ENCODE measurements at places on chromosomes 12 and 14. TPM values are rescaled to one million over a fixed set of nuclear protein-coding genes. Genes with fewer than 3 reads are reported as not detected.

Gene FGF6
- total RNA-seq = not detected

Gene IFNG-AS1
- not detected for total RNA-seq

Gene LGMN
- total RNA-seq = 37.0 TPM

Gene KRT71
- not detected for total RNA-seq

Gene PAH
- total RNA-seq = not detected

- peak; percentile 27 for DNase-seq
- H3K4me3 ChIP-seq = peak overlapping the region; percentile 89
- H3K27me3 ChIP-seq = peaks cover 17% of the 10 kb centered on the region
- H3K27ac ChIP-seq = peak overlapping the region; percentile 89
Observed at GRCh38 chr12:122079033-122079531, 526 bp downstream of the MLXIP start.

- peak within 1 kb of the TSS; percentile 82 for H3K4me3 ChIP-seq
- DNase-seq = peak; percentile 64
- H3K4me1 ChIP-seq = peaks cover 21% of the 10 kb centered on the region
- H3K27ac ChIP-seq = no peak within 1 kb of the TSS
- H3K27me3 ChIP-seq = peaks cover 48% of the 10 kb centered on the region
Observed at GRCh38 chr12:21774358-21775132, at the start of gene KCNJ8. TSS of gene KCNJ8 (minus strand) at chr12:21774706. CDS start at chr12:21773616, 1,090 bp downstream.

DNA sequence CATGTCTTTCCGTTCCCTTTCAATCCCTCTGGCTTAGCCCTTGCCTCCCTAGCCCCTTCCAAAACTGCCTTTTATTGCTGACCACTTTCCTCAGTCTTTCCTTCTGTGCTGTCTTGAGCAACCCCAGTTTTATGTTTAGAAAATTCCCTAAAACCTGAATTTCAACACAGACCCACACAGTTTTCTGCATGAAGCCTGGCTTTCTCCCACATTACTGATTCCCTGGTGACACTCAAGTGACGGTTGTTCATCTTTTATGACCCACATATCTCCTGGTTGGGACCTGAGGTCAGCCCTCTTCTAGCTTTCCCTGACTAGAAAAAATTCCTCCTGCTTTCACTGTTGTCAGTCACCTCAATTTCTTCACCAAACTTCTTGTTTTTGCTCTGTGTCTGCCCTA lies 21.0 kb downstream of the FGD4 start:
- no peak overlapping the region for H3K4me3 ChIP-seq

GRCh38 chr14:78259831-78260230 lies 89.7 kb downstream of the NRXN3 start:
- no peaks in the 10 kb centered on the region for H3K36me3 ChIP-seq
- no peak overlapping the region for H3K27ac ChIP-seq
- no peak for DNase-seq
- H3K4me3 ChIP-seq = no peak overlapping the region
- H3K4me1 ChIP-seq = no peaks in the 10 kb centered on the region
- H3K27me3 ChIP-seq = peaks cover 51% of the 10 kb centered on the region

DNA sequence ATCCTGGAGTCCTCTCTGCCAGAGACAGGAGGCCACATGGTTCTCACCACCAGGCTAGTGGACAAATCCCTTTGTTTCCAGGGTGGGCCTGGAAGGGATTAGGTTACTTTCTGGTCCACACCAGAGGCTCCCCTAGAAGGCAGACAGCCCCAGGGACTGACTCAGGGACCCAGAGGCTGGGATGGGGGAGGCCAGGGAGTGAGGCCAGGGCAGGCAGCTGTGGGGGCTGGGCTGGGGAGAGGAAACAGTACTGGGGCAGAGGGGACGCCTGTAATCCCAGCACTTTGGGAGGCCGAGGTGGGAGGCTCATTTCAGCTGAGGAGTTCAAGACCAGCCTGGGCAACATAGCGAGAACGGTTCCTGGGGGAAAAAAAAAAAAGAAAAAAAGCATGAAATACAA lies 64.7 kb downstream of the TNFAIP2 start:
- peaks cover 13% of the 10 kb centered on the region for H3K4me1 ChIP-seq
- H3K27ac ChIP-seq = no peak overlapping the region
- no peak for DNase-seq
- H3K36me3 ChIP-seq = no peaks in the 10 kb centered on the region

- peaks cover 54% of the 10 kb centered on the region for H3K4me1 ChIP-seq
- H3K4me3 ChIP-seq = no peak overlapping the region
- DNase-seq = no peak
- H3K27me3 ChIP-seq = no peaks in the 10 kb centered on the region
- H3K27ac ChIP-seq = no peak overlapping the region
- peaks cover 6% of the 10 kb centered on the region for H3K36me3 ChIP-seq
Observed at GRCh38 chr14:31965071-31965734, 111.9 kb upstream of the ARHGAP5 start.

- H3K4me1 ChIP-seq = peaks cover 22% of the 10 kb centered on the region
- H3K4me3 ChIP-seq = no peak overlapping the region
- H3K36me3 ChIP-seq = no peaks in the 10 kb centered on the region
- DNase-seq = no peak
- no peaks in the 10 kb centered on the region for H3K27me3 ChIP-seq
Observed at GRCh38 chr14:90458536-90458935, 61.7 kb downstream of the CALM1 start.

DNA sequence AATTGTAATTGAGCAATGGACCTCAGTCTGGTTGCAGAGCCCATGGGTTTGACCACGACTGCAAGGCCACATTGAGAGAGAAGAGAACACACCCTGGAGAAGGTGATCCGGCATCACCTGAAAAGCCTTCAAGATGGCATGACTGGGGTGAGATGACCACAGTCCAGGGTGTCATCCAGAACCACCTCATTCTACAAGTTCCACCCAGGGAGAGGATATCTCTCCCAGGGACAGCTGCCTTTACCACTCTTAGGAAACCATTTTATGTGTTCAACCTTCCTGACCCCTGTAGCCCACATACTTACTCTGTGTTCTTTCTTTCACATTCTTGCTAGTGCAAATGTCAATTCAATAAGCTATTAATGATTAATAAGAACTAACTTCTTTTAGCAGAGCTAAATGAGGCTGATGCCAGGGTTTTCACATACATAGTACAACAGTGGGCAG lies 43.4 kb upstream of the CPM start:
- no peaks in the 10 kb centered on the region for H3K36me3 ChIP-seq
- no peaks in the 10 kb centered on the region for H3K27me3 ChIP-seq
- no peak overlapping the region for H3K4me3 ChIP-seq
- no peak overlapping the region for H3K27ac ChIP-seq
- DNase-seq = no peak
- peaks cover 32% of the 10 kb centered on the region for H3K4me1 ChIP-seq

DNA sequence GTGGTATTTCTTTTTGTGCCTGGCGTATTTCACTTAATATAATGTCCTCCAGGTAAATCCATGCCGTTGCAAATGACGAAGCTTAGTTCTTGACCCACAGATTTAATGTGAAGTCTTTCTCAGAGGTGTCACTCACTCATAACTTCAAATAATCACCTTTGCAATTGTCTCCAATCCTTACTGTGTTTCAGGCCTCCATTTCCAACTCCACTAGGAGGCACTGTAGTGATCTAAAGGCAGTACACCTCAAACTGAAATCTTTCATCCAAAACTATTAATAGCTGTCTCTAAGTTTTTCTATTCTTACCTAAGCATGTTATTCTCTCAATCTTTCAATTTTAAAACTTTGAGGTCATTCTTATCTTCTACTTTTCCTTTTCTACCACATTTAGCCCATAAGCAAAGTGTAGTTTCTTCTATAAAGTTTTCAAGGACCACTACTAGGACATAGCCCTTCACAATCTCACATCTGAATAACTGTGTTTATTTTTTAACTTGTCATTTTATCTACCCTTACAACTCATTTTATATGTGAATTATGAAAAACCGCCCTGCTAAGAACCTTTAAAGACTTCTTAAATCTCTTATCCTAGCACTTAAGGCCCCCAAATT lies 25.5 kb upstream of the FBXO34 start:
- no peak overlapping the region for H3K27ac ChIP-seq
- no peaks in the 10 kb centered on the region for H3K4me1 ChIP-seq
- no peaks in the 10 kb centered on the region for H3K36me3 ChIP-seq
- no peak for DNase-seq
- H3K4me3 ChIP-seq = no peak overlapping the region
- peaks cover 50% of the 10 kb centered on the region for H3K27me3 ChIP-seq

- H3K4me1 ChIP-seq = peaks cover 30% of the 10 kb centered on the region
- no peaks in the 10 kb centered on the region for H3K36me3 ChIP-seq
- no peak overlapping the region for H3K4me3 ChIP-seq
- H3K27ac ChIP-seq = no peak overlapping the region
- DNase-seq = no peak
Observed at GRCh38 chr12:12323591-12323990, 26.5 kb downstream of the MANSC1 start.

DNA sequence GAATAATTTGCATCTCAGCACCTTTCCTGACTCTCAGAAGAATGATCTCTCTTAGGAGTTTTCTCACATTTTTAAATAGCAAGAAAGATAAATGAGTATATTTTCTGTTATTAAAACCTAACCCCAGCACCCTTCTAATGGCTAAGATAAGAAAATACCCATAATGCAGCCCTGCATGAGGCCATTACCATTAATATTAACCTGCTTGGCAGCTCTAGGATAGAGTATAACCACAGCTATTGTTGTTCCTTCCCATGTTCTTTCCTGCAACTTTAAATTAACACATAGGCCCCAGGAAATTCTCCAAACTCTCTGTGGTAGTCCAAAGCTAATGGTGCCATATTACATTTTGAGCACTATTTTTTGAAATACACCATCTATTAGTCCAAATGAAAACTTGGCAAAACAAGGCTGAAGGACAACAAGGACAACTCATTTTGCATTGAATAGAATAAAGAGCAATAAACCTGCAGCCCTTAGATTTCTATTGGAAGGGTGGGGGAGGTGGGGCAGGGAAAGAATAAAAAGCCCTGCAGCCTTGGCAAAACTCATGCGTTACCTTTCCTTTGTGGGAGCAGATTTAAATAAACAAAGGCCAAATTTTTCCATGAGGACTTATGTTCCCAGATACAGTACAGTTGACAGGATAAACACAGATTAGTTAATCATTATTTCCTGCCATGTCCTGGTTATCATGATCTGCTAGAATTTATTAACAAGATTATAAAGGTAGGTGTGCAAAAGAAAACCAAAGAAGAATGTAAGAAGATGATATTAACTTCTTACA lies 46.9 kb downstream of the BTG1 start:
- no peaks in the 10 kb centered on the region for H3K27me3 ChIP-seq
- DNase-seq = no peak
- H3K4me3 ChIP-seq = no peak overlapping the region
- peaks cover 27% of the 10 kb centered on the region for H3K4me1 ChIP-seq
- H3K36me3 ChIP-seq = peaks cover 7% of the 10 kb centered on the region

GRCh38 chr12:130058926-130059472 lies 103.3 kb upstream of the FZD10 start:
- no peak overlapping the region for H3K27ac ChIP-seq
- no peak for DNase-seq
- no peaks in the 10 kb centered on the region for H3K36me3 ChIP-seq

- H3K4me3 ChIP-seq = no peak overlapping the region
- no peak overlapping the region for H3K27ac ChIP-seq
- H3K27me3 ChIP-seq = no peaks in the 10 kb centered on the region
- H3K36me3 ChIP-seq = no peaks in the 10 kb centered on the region
- DNase-seq = no peak
Observed at GRCh38 chr12:28121433-28121832, 68.8 kb upstream of the CCDC91 start.

DNA sequence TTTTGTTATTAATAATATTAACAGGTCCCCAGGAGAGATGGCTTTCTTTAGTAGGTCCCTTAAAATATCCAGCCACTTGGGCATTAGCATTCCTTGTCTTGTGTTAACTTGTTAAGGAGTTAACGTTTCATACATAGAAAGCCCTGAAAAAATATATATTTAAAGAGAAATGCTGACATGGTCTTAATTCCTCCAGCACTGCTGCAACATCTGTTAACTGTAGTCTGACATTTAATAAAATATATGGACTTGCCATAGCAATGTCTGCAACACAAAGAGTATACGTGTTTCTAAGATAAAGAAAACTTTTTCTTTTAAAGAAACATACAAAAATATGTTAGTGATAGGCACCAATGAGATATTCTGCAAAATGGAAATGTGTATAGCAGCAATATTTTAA lies 10.0 kb downstream of the SLC38A4 start:
- no peak for DNase-seq
- peaks cover 3% of the 10 kb centered on the region for H3K4me1 ChIP-seq

- no peak overlapping the region for H3K4me3 ChIP-seq
- no peaks in the 10 kb centered on the region for H3K36me3 ChIP-seq
Observed at GRCh38 chr12:112191840-112192321, 66.5 kb downstream of the TRAFD1 start.

- H3K4me1 ChIP-seq = no peaks in the 10 kb centered on the region
- H3K27ac ChIP-seq = no peak overlapping the region
- H3K4me3 ChIP-seq = no peak overlapping the region
- peaks cover 8% of the 10 kb centered on the region for H3K27me3 ChIP-seq
- no peaks in the 10 kb centered on the region for H3K36me3 ChIP-seq
Observed at GRCh38 chr14:103257211-103257962, 76.7 kb upstream of the EIF5 start.

DNA sequence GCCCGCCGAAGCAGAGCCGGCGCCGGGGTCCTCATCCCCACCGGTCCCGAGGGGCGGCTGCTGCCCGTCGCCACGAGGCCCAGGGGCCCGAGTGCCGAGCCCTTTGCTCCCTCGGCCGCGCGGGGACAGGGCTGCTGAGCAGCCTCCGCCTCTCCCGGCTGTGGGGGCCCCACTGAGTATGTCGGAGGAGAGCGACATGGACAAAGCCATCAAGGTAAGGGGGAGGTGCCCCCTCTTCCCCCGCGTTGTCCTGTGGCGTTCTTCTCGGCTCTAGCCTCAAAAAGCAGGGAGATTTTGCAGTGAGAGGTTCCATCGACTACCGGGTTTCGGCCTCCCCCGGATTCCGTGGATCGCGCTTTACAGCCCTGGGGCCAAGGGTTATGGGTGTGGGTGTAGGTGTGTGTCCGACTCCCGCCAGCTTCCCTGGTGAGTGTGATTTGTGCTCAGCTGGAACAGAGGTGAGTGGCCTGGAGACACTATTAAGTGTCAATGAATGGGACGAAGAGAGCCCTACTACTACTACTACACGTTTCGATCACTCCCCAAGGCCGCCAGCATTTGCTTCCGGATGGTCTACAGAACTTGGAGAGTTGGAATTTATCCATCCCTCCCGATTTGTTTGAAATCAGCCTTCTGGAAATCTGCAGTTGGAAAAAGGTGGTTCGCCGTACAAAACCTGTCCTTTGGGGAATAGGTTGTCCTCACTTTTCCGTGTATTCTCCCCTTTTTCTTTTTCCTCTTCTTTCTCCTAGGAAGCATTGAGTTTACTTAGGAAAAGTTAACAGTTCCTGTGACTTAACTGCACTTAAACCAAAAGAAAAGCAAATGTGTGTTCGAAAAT lies 748 bp downstream of the MAPKAPK5 start:
- DNase-seq = no peak
- peaks cover 23% of the 10 kb centered on the region for H3K36me3 ChIP-seq
- H3K27ac ChIP-seq = peak overlapping the region; percentile 99
- peak overlapping the region; percentile 98 for H3K4me3 ChIP-seq

- DNase-seq = no peak
- no peak overlapping the region for H3K27ac ChIP-seq
- no peak overlapping the region for H3K4me3 ChIP-seq
- no peaks in the 10 kb centered on the region for H3K27me3 ChIP-seq
- H3K4me1 ChIP-seq = peaks cover 20% of the 10 kb centered on the region
Observed at GRCh38 chr14:51638071-51638944, 13.4 kb upstream of the FRMD6 start.
